ENCODE measurements at places on chromosomes 11 and 22. TPM values are rescaled to one million over a fixed set of nuclear protein-coding genes. Genes with fewer than 3 reads are reported as not detected.

DNA sequence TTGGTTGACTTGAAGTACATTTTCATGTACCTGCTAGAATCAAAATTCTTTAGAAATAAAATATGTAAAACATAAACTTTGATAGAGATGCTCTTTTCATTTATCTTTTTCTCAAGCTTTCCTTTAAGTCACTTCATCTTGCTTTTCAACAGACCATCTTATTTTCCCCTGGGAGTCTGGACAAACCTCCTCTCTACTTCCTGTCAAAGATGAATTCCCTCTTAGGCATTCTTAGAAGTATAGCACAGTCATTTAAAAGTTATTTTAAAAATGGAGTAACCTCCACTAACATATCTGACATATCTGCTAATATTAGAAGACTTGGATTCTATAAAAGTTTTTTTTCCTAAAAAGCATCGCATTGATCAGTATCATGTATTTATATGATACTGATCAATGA is 84.8 kb upstream of the PAX6 start:
- no peak for DNase-seq
- H3K36me3 ChIP-seq: no peaks in the 10 kb centered on the region
- H3K27ac ChIP-seq: no peak overlapping the region
- H3K4me1 ChIP-seq: no peaks in the 10 kb centered on the region
- no peak overlapping the region for H3K4me3 ChIP-seq
- no peaks in the 10 kb centered on the region for H3K27me3 ChIP-seq

KCNK4 gene
- total RNA-seq: 0.44 TPM

DNA sequence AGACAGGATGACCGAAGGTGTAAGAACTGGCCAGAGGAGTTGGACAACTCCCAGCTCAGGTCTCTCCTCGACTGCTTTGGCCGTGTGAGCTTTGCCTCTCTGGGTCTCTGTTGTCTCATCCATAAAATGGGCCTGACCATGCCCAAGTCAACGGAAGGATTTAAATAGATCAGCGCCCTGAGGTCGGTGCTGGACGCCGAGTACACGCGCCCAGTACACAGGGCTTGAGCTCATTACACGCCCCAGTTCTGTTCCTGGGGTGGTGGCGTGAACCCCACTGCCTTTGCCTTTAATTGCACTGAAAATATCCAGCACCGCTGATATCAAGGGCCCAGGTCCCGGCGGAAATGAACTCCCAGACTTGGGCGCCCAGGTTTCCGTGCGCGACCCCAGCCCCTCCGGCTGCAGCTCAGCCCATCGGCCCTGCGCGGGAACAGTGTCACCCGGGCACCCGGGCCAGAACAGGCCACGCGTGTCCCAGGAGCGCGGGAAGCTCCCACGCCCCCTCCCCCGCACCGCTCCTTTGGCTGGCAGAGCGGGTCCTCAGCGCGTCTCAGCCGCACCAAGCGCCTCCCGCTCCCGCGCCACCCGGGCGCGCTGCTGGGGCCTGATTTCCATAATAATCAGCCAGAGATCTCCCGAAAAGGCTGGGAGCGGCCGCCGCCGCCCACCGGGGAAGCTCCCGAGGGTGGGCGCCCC is 42.2 kb downstream of the CYTH4 start:
- H3K36me3 ChIP-seq: no peaks in the 10 kb centered on the region
- no peak overlapping the region for H3K4me3 ChIP-seq
- H3K27ac ChIP-seq: no peak overlapping the region
- no peak for DNase-seq
- H3K27me3 ChIP-seq: no peaks in the 10 kb centered on the region

- DNase-seq: no peak
- no peaks in the 10 kb centered on the region for H3K36me3 ChIP-seq
- no peak overlapping the region for H3K27ac ChIP-seq
- H3K4me3 ChIP-seq: no peak overlapping the region
These were observed 249.1 kb upstream of the TBCEL start for GRCh38 chr11:120774591-120775386.

HEPN1 gene
- total RNA-seq: not detected

- H3K4me3 ChIP-seq: no peak overlapping the region
- H3K27me3 ChIP-seq: no peaks in the 10 kb centered on the region
- H3K4me1 ChIP-seq: no peaks in the 10 kb centered on the region
- no peak for DNase-seq
These were observed 31.3 kb downstream of the TMEM123 start for GRCh38 chr11:102421261-102421660.

SCUBE2 gene
- 1.6 TPM for total RNA-seq

GRCh38 chr22:19955241-19956128 is 13.9 kb upstream of the TXNRD2 start:
- no peak overlapping the region for H3K27ac ChIP-seq
- H3K4me1 ChIP-seq: peaks cover 10% of the 10 kb centered on the region

Measured in endothelial cell of umbilical vein (primary cell).